ENCODE measurements at places on chromosomes 5 and 9.

GRCh38 chr5:169580964-169581363 is 2.6 kb upstream of the SPDL1 start:
- H3K36me3 ChIP-seq: no peaks in the 10 kb centered on the region
- H3K4me3 ChIP-seq: no peak overlapping the region
- peaks cover 8% of the 10 kb centered on the region for H3K4me1 ChIP-seq
- no peak overlapping the region for H3K27ac ChIP-seq
- no peak for DNase-seq

- no peak overlapping the region for H3K4me3 ChIP-seq
- H3K4me1 ChIP-seq: no peaks in the 10 kb centered on the region
- H3K27me3 ChIP-seq: no peaks in the 10 kb centered on the region
Observed at GRCh38 chr9:101139082-101139481, 110.6 kb downstream of the PLPPR1 start.

- H3K4me3 ChIP-seq: no peak overlapping the region
- H3K4me1 ChIP-seq: no peaks in the 10 kb centered on the region
- DNase-seq: no peak
- no peaks in the 10 kb centered on the region for H3K36me3 ChIP-seq
- no peaks in the 10 kb centered on the region for H3K27me3 ChIP-seq
Observed at GRCh38 chr9:103261951-103262350, 266.8 kb downstream of the CYLC2 start.

DNA sequence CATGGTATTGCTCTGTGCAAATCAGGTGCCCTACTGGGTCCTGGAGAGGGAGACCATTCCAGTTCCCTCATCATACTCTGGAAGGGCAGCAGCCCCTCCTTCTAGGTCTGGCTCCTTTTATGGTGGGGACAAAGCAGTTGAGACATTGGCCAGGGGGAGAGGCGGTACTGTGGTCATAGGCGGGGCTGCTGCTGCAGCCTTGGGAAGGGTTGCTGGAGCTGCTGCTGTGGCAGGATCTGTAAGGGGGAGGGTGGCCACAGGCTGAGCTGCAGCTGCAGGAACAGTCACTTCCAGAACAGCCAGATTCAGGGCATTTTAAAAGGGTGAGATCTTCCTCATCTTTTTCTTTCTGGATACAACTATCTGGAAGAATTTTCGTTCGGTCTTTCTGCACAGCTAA is 233.0 kb upstream of the SGCD start:
- no peak overlapping the region for H3K27ac ChIP-seq
- H3K4me1 ChIP-seq: no peaks in the 10 kb centered on the region

DNA sequence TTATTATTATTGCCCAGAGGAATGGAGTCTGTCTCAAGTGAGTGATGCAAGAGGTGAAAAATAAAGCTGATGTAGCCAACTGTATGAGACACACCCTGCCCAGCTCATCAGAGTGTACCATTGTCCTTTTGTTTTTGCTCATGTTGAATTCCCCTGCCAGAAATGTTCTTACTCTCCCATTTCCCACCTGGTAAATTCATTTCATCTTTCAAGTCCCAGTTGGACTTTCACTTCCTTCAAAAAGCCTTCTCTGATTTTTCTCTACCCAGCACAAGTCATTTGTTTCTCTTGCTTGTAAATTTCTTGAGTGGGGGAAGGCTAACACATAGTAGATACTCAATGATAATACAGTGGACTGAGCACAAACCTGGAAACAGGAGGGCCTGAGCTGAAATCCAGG is 394.5 kb upstream of the ZNF462 start:
- no peaks in the 10 kb centered on the region for H3K27me3 ChIP-seq
- no peak for DNase-seq
- H3K4me1 ChIP-seq: no peaks in the 10 kb centered on the region
- H3K36me3 ChIP-seq: no peaks in the 10 kb centered on the region
- H3K27ac ChIP-seq: no peak overlapping the region

DNA sequence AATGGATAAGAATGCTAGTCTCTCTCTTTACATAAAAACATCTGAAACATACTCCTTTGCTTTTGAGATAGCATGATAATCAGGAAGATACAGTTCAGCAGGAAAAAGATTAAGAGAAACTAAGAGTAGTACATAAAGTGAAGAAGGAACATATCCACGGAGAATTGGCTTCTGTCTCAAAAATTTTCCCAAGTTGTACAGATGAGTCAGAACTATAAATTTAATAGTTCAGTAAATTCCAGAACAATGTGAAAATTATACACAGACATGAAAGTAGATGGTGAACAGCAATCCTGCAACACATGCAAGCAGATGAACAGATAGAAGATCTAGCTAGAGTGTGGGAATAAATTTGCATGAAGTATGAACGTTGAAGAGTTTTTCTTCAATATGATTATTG is 691.4 kb upstream of the RIOK2 start:
- no peak for DNase-seq
- no peak overlapping the region for H3K4me3 ChIP-seq
- H3K4me1 ChIP-seq: no peaks in the 10 kb centered on the region
- no peak overlapping the region for H3K27ac ChIP-seq
- no peaks in the 10 kb centered on the region for H3K36me3 ChIP-seq
- no peaks in the 10 kb centered on the region for H3K27me3 ChIP-seq

DNA sequence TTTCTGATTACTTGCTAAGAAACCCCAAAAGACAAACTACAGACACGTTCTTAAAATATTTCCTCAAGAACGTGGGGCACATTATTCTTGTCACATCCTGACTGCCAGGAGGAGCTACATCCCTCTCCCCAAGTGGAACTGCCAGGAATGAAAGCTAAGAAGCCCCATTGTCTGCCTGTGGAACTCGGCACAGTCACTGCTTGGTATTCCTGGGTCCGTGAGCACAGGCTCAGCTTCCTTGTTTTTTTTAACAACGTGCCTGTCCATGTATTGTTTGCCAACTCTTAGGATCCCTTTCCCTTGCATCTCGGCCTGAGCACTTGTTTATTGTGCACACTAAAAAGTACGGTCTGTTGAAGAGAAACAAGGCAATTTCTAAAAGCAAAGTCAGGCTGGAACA is 47.0 kb upstream of the SELENOP start:
- no peak overlapping the region for H3K27ac ChIP-seq
- no peaks in the 10 kb centered on the region for H3K4me1 ChIP-seq
- no peak for DNase-seq
- no peak overlapping the region for H3K4me3 ChIP-seq
- no peaks in the 10 kb centered on the region for H3K36me3 ChIP-seq
- H3K27me3 ChIP-seq: no peaks in the 10 kb centered on the region

DNA sequence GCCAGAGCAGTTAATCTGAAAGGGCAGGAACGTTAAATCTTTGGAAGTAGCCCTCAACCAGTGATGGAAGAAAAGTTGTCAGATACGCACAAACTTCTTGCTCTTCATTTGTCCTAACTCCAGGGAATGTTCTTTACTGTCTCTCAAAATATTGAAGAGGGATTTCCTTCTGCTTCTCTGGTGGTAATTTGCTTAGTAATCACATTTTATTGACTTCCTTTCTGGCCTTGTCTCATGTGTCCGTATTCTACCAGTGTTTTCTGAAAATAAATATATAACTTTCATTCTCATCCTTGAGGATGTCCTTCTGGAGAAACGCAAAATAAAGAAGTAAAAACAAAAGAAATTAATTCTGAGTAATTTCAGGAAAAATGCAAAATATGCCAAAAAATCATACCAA is 282.1 kb downstream of the CYLC2 start:
- no peaks in the 10 kb centered on the region for H3K36me3 ChIP-seq
- H3K27ac ChIP-seq: no peak overlapping the region
- H3K4me3 ChIP-seq: no peak overlapping the region
- no peak for DNase-seq
- H3K27me3 ChIP-seq: no peaks in the 10 kb centered on the region

DNA sequence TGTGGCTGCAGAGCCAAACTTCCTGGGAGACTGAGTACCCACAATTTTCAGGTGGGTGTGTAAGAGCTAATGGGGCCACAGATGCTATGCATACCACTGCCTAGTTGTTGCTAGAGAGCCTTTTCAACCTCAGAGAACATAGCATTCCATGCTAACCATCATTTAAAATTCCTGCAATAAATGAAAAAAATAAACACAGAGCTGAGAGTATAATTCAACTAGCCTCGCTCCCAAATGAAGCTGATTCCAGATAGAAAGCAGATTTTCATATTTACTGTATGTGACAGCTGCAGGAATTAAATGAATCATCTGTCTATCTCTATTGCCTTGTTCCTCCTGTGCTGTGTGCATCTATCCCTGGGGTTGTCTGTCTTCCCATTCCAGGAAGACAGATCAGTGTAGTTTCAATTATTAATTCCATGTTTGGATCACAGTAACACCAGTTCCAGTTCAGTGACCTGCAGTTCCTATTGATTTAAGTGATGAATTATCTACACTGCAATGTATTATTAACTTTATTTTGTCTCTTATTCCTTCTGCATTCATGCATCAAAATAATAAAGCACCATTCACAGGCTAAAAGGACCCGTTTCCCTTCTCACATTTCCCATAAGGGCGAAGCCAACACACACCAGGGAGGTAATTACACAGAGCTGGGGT is 324.5 kb downstream of the SLIT3 start:
- H3K27me3 ChIP-seq: no peaks in the 10 kb centered on the region
- H3K27ac ChIP-seq: no peak overlapping the region
- no peak overlapping the region for H3K4me3 ChIP-seq

GRCh38 chr5:97480313-97480712 is 297.3 kb upstream of the RIOK2 start:
- H3K27ac ChIP-seq: no peak overlapping the region
- H3K4me1 ChIP-seq: no peaks in the 10 kb centered on the region
- H3K36me3 ChIP-seq: no peaks in the 10 kb centered on the region
- H3K4me3 ChIP-seq: no peak overlapping the region
- no peak for DNase-seq

DNA sequence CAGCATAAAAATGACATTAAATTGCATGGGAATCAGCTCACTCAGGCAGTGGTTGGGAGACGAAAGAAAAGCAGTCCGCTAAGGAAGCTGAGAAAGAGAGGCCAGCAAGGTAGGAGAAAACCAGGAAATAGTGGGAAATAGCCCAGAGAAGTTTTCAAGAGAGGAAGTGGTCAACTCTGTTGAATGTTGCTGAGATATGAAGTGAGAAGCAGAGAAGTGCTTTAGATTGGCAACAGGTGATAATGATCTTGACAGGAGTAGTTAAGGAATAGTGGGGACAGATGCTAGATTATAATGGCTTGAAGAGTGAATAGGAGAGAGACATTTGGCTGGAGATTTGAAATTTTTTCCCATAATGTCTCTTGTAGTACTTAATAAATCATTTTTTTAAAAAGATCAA is 30.8 kb downstream of the CNTRL start:
- no peak for DNase-seq
- H3K4me1 ChIP-seq: no peaks in the 10 kb centered on the region
- H3K36me3 ChIP-seq: no peaks in the 10 kb centered on the region
- H3K27me3 ChIP-seq: no peaks in the 10 kb centered on the region
- no peak overlapping the region for H3K27ac ChIP-seq

GRCh38 chr9:121141706-121142105 is 60.0 kb downstream of the RAB14 start:
- H3K36me3 ChIP-seq: peaks cover 31% of the 10 kb centered on the region
- H3K27ac ChIP-seq: no peak overlapping the region
- H3K27me3 ChIP-seq: no peaks in the 10 kb centered on the region
- H3K4me3 ChIP-seq: no peak overlapping the region

GRCh38 chr5:1724822-1725602 is 74.6 kb downstream of the MRPL36 start:
- H3K4me1 ChIP-seq: no peaks in the 10 kb centered on the region
- DNase-seq: no peak
- no peak overlapping the region for H3K4me3 ChIP-seq
- H3K27ac ChIP-seq: no peak overlapping the region
- H3K27me3 ChIP-seq: no peaks in the 10 kb centered on the region

GRCh38 chr5:16975950-16976624 is 40.0 kb upstream of the MYO10 start:
- no peaks in the 10 kb centered on the region for H3K4me1 ChIP-seq
- no peaks in the 10 kb centered on the region for H3K36me3 ChIP-seq
- peak; percentile 76 for DNase-seq
- H3K27me3 ChIP-seq: no peaks in the 10 kb centered on the region

DNA sequence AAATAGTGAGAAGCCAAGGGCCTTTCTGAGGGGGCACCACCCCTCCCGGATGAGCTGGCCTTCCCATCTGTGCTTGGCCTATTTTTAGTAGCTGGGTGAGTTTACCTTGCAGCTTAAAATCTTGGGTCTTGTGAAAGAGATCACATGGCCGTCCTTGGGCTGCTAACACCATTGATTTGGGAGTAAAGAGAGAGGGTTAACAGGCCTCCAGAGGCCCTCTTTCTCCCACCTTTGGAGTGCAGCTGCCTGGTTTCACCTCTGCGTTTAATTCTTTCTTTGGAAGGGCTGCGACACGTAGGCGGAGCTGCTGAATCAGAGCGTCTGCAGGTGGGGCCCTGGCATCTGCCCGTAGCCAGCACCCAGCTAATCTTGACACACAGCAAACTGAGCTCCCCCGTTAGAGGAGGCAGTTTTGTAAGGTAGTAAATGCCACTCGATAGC is 12.8 kb downstream of the OLFM1 start:
- no peak overlapping the region for H3K4me3 ChIP-seq
- DNase-seq: no peak
- H3K36me3 ChIP-seq: no peaks in the 10 kb centered on the region
- no peaks in the 10 kb centered on the region for H3K4me1 ChIP-seq

GRCh38 chr9:135134268-135135022 is 47.0 kb downstream of the OLFM1 start:
- H3K36me3 ChIP-seq: no peaks in the 10 kb centered on the region
- no peak overlapping the region for H3K27ac ChIP-seq
- H3K4me3 ChIP-seq: no peak overlapping the region
- DNase-seq: no peak
- no peaks in the 10 kb centered on the region for H3K27me3 ChIP-seq
- no peaks in the 10 kb centered on the region for H3K4me1 ChIP-seq

DNA sequence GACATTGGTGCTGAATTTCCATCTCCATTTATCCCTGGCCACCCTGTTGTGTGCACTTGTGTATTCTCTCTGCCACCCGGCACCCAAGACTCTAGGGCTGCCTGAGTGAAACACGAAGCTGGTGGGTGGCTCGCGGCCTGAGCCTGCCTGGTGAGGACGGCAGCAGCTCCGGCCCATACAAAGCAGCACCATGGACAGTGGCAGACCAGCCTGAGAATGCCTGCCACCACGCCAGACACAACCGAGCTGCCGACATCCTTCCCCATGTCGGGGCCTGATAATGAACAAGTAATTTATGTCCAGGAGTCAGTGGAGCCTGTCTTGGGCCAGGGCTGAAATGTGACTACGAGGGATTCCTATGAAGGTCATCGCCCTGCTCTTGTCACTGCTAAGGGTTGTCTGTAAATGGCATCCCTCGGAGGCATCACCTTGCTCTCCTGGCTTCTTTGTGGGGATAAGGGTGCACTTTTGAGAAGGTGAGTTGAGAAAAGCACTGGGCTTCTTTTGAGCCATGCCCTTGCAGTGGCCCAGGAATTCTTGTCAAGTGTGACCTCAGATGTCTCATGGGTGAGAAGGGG is 175.7 kb downstream of the MELK start:
- H3K27me3 ChIP-seq: peaks cover 20% of the 10 kb centered on the region
- no peaks in the 10 kb centered on the region for H3K4me1 ChIP-seq
- H3K27ac ChIP-seq: no peak overlapping the region
- no peak overlapping the region for H3K4me3 ChIP-seq
- peak; percentile 22 for DNase-seq

Measured in astrocyte (in vitro differentiated cells and primary cell).